Spleen (tissue), 13 donors: ENCODE measurements at places on chromosomes 13 and 19. TPM values are rescaled to one million over a fixed set of nuclear protein-coding genes. Genes with fewer than 3 reads are reported as not detected.

GRCh38 chr13:61110732-61111131, 304.9 kb downstream of the PCDH20 start:
- no peak for DNase-seq

Gene KCTD15
- 8.5 TPM for polyA plus RNA-seq

- no peak for DNase-seq
Observed at GRCh38 chr13:110942248-110942981, 27.5 kb upstream of the ANKRD10 start.

Gene MYH14
- 0.04 TPM for polyA plus RNA-seq

Gene ZNF560
- polyA plus RNA-seq: 0.04 TPM

DNA sequence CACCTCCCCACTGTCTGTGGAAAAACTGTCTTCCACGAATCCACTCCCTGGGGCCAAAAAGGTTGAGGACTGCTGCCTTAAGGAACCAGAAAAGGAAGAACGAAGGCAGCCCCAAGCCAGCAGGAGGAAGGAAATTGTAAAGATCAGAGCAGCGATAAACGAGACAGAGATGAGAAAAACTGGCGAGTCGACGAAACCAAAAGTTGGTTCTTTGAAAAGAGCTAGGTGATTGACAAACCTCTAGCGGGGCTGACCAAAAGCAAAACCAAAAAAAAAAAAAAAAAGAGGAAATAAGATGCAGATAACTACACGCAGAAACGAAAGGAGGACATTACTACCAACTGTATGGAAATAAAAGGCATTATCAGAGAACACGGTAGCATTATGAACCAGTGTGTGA, 76.9 kb downstream of the GADD45B start:
- peak; percentile 41 for DNase-seq

Gene C19orf53
- 137 TPM for polyA plus RNA-seq

- no peak for DNase-seq
Observed at GRCh38 chr13:75410207-75410606, 71.8 kb downstream of the TBC1D4 start.

DNA sequence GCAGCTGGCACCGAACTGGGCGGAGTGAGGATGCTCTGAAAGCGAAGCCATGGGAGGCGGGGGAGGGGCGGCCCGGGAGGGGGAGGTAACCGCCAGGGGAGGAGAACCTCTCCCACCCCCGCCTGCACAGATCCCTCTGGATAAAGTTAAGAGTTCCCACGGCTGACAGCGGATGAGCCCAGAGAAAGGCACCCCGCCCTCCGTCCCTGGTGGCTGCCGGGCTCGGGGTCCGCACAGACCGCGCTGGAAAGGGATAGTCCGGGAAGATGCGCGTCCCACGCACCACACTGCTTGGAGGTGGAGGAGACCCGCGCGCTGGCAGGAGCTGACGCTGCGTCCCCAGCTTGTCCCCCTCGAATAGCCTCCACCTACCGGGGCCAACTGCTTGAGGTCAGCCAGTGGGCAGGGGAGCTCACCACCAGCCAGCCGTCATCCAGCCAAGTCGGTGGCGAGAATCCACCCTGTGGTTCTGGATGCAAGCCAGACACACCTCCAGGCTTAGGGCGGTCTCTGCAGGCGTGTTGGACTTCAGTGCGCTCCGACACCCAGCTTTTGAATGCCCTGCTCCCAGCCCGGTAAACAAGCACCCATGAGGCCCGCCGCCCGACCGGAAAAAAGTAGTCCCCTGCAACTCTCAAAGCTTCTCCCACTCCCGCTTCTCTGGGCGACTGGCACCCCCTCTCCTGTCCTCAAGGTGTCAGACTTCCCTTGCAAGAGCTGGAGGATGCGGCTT, at the start of gene TRPC4:
Gene TRPC4 (minus strand): TSS at position 17 of the 733 bp plus-strand sequence. CDS start 86,439 bp downstream, outside the sequence.
- peak; percentile 67 for DNase-seq

Gene SPATA13
- 47.1 TPM for polyA plus RNA-seq

GRCh38 chr19:33813391-33814101, 16.9 kb downstream of the KCTD15 start:
- peak; percentile 51 for DNase-seq

GRCh38 chr13:98339684-98340425, 162.8 kb upstream of the RNF113B start:
- DNase-seq: no peak

DNA sequence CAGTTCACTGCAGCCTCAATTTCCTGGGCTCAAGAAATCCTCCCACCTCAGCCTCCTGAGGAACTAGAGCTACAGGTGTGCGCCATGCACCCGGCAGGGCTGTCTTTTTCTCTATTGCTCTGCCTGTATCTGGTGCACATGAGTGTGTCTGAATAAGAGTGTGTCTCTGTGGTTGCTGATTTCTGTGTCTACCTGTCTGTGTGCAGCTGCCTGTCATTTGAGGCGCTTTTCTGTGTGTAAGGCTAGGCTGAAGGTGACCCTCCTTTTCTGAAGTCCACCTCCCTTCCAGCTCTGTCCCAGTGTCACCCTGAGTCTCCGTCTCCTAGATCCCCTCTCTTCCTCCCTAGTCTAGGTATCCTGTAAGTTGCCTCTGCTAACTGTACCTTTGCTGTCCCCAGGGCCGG, 1.5 kb upstream of the PRR12 start:
- DNase-seq: no peak

Gene TPTE2
- 0.17 TPM for polyA plus RNA-seq

DNA sequence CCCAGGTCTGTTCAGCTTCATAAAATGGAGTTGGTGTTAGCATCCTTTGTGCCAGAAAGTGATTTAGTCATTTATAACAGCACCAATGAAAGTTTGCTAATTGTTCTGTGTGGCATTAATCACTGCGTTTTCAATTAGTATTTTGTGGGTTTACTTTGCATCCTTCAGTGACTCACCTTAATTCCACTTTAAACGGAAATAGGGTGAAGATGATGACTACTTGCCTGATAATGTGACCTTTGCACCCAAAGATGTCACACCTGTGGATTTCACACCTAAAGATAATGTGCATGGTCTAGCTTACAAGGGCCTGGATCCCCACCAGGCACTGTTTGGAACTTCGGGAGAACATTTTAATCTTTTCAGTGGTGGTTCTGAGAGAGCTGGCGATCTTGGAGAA, 15.0 kb downstream of the GPATCH1 start:
- DNase-seq: no peak

DNA sequence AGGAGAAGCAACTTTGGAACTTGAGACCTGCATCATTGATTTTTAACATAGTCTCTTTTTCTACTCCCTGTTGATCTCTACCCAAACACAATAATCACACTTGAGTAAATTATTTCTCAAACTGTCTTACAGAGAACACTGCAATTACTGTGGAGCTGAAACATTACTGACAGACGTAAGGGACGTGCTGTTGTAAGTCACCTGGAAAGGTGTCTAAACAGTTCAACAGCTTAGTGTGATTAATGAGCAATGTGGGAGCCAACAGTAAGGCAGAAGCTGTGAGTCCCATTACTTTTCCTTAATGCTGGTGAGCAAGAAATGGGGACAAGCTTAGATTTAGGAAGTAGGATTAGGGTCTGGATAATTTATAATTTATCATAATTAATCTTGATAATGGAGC, 265.7 kb downstream of the DLEU7 start:
- DNase-seq: no peak

GRCh38 chr19:661427-662196, 1.4 kb downstream of the RNF126 start:
- DNase-seq: peak; percentile 90

DNA sequence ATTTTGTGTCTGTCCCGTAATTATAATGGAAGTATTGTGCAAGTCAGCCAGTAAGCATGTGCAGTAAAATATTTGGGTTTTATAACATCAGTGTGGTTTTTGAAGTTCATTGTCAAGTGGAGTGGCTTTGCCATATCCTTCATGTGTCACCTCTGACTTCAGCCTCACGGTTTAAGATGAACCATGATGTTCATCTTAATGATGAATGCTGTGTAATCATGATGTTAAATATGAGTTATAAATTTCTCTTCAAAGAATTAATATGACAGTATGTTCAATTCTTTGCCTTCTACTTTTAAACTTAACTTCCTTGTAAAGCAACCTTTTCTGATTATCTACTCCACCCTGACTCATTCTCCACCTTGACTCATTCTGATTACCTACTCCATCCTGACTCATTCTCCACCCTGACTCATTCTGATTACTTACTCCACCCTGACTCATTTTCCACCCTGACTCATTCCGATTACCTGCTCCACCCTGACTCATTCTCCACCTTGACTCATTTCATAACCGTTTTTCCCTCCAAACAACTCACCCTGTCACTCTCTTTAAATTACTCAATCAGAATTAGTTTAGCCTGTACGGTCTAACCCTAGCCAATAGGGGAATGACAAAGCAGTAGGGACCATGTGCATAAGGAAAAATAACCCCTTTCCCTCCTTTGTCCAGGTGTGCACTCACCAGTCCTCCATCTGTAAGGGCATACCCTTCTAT, 50.3 kb upstream of the ANKRD10 start:
- DNase-seq: no peak

DNA sequence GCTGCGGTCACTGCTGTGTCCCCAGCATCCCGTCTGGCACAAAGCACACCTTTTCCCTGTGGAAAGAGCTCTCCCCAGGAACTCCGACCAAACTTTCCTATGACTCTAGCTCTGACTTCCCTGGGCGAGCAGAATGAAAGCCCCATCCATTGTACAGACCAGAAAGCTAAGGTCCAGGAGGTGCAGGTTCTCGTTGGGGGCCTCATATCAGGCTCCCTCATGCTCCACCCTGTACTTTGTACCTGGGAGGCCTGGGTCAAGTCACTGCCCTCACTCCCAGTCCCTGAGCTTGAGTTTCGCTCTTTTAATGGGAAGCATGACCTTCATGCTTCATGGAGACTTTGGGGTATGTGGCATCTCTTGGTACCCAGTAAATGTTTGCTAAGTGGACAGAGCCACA, 18.4 kb downstream of the CYTH2 start:
- no peak for DNase-seq

DNA sequence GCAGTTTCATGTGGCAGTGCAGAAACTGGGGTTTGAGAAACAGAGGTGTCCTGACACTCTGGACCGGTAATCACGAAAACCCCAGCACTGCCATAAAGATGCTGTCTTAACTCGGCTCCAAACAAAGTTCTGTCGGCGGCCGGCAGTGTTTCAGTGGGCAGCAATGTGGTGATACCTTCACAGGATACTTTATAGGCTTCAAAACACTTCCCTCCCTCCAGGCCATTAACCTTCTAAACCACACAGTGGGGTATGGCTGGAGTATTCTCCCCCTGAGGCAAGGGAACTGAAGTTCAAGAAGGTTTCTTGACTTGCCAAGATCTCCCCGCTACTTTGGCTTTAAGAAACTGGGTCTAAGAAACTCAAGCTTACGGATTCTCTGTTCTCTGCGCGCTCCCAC, 1.1 kb downstream of the RUBCNL start:
- DNase-seq: no peak

Gene PALM
- polyA plus RNA-seq: 7.0 TPM

Gene KASH5
- polyA plus RNA-seq: 0.11 TPM

DNA sequence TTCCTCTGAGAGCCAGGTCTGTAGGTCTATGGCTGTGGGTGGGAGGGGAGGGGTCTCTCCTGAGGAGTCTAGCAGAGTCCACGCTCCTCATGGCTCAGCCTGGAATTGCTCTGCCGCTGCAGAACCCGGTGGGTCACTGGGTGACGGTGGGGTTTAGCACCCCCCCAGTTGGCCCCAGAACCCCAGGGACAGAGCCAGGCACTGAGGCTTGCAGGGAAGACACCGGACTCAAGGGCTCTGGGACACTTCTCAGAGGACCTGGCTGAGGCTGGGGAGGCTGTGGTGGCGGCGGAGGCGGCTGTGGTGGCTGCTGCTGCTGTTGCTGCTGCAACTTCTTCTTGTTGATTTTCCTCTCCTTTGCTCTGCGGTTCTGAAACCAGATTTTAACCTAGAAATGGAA, 6.1 kb downstream of the CDX2 start:
- DNase-seq: no peak

DNA sequence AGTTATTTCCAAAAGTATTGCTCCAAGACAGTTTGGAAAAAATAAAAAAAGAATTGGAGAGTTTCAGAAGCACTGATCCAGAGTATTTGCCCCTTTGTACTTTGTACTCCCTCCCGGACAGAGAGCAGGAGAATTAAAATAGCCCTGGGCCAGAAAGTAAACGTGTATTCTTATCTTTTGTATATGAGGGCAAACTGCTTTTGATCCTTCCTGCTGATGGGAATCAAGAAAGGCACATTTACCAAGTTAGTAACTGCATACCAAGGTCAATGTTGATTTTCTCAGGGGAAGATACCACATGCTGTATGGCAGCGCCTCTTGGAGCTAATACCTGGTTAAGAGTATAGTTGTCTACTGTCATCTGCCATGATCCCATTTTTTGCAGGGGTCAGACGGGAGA, 10.9 kb upstream of the RB1 start:
- DNase-seq: no peak

GRCh38 chr19:47188507-47189033, 42.4 kb downstream of the BBC3 start:
- no peak for DNase-seq

Gene KIR2DL1
- polyA plus RNA-seq: 0.29 TPM

DNA sequence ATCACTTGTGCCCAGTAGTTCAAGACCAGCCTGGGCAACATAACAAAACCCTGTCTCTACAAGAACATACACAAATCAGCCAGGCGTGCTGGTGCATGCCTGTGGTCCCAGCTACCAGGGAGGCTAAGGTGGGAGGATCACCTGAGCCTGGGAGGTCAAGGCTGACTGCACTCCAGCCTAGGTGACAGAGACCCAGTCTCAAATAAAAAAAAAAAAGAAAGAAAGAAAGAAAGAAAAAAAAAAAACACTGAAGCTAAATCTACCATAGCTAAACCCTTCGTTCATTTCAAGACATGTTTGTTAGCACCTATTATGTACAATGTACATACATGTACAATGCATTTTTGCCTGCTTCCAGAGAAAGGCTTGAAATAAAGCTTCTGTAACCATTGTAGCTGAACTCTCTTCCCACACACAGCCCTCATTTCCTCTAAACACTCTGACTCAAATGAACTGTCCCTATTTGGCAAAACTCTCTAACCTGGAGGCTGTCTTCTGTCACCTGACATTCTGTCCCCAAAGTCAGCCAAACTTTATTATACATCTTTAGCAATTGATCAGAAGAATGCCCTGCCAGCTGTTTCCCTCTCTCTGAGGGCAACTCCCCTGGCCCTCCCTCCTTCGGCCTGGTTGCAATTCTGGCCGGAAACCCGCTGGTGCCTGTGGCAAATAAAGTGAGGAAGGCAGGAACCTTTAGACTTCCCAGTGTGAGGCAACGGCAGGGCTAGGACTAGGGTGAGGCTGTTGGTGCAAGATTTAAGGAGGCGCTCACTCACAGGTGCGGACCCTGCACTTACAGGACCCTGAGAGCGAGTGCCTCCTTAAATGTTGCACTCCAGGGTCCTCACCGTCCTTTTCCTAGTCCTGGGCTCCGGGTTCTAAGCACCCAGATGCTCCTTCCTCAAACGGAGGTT, 1.8 kb downstream of the ETHE1 start:
- no peak for DNase-seq

Gene WDR88
- 0.07 TPM for polyA plus RNA-seq

- DNase-seq: no peak
Observed at GRCh38 chr13:44230736-44231135, 142.9 kb upstream of the SERP2 start.

Gene ZNF714
- 1.5 TPM for polyA plus RNA-seq

Gene FUT2
- not detected for polyA plus RNA-seq

GRCh38 chr19:7328647-7329046, 20.1 kb upstream of the ARHGEF18 start:
- peak; percentile 25 for DNase-seq
